ENCODE measurements at places on chromosomes 7 and 10.

GRCh38 chr10:112370424-112370819 is 3.5 kb upstream of the ACSL5 start:
- no peak for DNase-seq

DNA sequence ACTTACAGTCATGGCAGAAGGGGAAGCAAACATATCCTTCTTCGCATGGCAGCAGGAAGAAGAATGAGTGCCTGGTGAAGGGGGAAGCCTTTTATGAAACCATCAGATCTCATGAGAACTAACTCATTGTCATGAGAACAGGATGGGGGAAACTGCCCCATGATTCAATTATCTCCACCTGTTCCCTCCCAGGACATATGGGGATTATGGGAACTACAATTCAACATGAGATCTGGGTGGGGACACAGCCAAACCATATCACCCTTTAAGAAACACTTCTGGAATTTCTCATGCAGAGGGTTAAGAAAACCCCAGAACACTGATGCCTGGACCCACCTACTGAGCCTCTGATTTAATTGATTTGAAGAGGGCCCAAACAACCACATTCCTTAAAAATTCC is 63.3 kb upstream of the DNAJB12 start:
- DNase-seq, result no peak

DNA sequence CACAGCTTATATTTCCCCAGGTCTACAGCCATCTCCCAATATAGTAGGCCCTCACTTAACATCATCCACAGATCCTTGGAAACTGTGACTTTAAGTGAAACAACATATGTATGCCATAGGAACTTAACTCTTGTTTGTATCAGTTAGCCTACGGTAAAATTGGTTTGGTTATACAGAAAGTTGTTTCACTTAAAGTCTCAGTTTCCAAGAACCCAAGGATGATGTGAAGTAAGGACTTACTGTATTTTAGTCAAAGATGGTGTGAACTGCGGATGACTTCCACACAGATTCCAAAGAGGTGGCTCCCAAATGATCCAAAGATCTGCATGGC is 56.4 kb upstream of the MRLN start:
- no peak for DNase-seq

DNA sequence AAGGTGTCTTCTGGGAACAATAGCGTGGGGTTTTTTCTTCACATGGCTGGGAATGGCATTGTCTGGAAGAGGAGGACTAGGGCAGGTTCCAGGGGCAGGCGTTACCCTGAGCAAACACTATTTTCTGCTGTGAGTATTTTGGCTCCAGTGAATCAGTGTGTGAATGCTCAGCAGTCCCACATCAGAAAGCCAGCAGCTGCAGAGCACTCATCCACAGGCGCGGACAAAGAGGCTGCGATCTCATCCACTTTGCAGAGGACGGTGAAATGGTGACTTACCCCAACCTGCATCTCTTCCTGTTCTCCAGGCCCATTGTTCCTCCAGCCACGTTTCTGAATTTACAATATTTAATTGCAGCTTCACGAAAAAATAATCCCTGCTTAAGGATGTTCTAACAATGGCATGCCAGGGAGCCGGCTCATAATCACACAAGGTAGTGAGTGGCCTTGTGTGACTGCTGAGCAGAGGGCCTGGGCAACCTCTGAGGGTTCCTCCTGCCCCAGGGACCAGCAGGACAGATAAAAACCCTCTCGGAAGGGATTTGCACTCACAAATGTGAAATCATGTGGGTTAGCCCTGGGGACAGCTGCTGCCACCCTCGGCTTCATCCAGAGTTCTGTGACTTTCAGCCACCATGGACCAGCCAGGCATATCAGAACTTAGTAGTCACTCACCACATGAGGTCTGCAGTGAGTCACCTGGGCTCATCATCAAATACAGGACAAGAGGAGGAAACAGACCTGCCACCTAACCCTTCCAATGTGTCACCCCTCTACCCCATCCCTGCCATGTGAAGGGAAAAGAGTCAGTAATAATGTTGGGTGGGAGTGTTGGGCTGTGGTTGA is 65.0 kb upstream of the EN2 start:
- no peak for DNase-seq

DNA sequence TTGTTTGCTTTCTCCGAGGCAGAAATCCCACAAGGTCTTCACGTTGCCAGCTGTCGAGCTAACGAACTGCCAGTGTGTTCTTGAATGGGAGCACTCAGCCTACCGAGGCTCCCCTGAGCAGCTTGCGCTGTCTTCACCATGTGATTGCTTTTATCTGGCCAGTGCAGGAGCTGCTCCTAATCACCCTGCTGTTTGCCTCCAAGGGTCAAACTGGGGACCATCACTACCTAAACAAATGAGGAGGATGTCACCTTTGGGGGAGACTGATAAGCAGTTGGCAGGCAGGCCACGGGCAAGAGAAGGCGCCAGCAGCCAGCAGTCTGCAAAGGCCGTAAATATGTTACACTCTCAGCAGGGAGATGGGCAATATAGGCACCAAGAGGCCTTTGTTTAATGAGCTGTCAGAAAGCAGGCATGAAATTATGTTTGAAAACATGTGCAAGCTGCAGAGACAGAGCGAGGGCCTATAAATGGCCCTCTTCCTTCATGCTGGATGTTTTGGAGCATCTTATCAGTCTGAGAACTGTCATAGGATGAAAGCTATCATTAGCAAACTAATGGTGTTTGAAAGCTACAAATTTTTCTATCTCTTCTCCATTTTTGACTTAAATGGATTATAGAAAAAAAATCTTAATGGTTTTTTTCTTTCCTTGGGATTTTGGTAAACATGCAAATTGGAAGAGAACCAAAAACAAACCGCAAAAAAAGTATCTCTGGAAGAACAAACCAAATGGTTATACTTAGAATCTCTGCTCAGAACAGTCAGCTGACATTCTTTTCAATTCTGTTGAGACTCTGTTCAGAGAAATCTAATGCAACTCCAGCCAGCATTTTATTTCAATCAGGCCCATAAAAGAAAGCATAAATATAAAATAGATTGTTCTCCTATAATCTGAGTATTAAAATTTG is 267.3 kb upstream of the NPVF start:
- DNase-seq, result no peak

DNA sequence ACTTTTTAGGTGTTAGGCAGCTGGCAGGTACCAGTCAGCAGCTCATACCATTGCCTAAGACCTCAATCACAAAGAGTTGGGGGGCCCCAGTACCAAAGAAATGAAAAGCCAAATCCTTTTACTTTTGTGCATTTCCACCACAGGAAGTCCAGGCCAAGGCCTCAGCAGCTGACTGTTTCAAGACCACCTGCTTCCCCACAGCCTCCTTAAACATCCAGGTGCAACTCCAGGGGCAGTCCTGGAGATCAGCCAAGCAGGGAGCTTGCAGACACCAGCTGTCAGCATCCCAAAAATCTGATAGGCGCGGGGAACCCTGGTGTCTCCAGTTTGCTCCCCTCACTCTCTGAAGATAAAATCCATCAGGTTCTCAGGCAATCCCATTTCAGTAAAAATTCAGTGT is 91.5 kb upstream of the EFCAB10 start:
- DNase-seq, result no peak

- DNase-seq, result no peak
Measured at GRCh38 chr10:111023060-111023459, 53.8 kb upstream of the ADRA2A start.

Data from breast epithelium (tissue), 4 donors.